ENCODE measurements at places on chromosomes 1 and 21.

- no peak for ATAC-seq
These were observed 391 bp downstream of the IFT25 start for GRCh38 chr1:53945183-53945432.

- peak; percentile 91 for ATAC-seq
These were observed at the start of gene TNFAIP8L2 for GRCh38 chr1:151156515-151156819. TSS of gene TNFAIP8L2 (plus strand) at chr1:151156649. CDS start at chr1:151158698, 2,049 bp downstream.

- ATAC-seq: no peak
These were observed 126.9 kb downstream of the CLIC6 start for GRCh38 chr21:34795548-34796180.

GRCh38 chr1:1402072-1402900, 3.2 kb upstream of the CCNL2 start:
- ATAC-seq: no peak

GRCh38 chr1:223482766-223483165, 89.6 kb downstream of the CCDC185 start:
- no peak for ATAC-seq

- ATAC-seq: no peak
These were observed 2.5 kb upstream of the POGK start for GRCh38 chr1:166836733-166837132.

DNA sequence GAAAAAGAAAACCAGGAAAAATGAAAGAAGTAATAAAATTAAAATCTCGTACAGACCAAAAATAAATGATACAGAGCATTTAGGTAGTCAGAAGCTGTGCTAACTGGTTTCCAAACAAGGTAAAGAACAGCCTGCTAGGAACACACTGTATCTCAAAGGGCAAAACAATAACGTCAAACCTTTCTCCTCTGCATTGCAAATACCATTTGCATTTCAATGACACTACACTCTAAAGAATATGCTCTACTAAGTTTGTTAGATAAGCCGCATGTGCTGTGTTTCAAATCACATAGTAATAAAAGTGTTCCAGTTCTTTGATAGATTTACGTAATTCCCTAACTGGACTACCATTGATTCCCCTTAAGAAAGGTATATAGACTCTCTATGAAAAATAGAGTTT, 648.8 kb downstream of the PLA2G4A start:
- ATAC-seq: no peak

DNA sequence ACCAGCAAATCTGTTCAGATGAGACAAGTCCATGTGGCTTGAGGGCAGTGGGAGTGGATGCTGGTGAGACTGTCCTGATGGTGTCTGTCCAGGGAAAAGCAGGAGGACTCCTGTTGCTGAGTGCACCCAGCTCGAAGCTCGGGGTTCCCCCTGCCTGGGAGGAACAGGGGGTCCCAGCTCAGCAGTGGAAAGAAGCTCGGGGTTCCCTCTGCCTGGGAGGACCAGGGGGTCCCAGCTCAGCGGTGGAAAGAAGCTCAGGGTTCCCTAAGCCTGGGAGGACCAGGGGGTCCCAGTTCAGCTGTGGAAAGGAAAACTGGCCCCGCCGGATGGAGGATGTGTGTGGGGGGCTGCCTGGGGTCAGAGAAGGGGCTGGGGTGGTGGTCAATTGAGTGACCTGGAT, 39.1 kb downstream of the CRYAA start:
- ATAC-seq: no peak

- ATAC-seq: no peak
These were observed 31.9 kb downstream of the ACBD3 start for GRCh38 chr1:226154593-226154992.

Measured in activated CD4-positive, CD25-positive, alpha-beta regulatory T cell treated with anti-CD3 and anti-CD28 coated beads, Interleukin-2, amount 50 U/mL, for 24 hours (primary cell).